ENCODE measurements at places on chromosomes 16 and 17.

DNA sequence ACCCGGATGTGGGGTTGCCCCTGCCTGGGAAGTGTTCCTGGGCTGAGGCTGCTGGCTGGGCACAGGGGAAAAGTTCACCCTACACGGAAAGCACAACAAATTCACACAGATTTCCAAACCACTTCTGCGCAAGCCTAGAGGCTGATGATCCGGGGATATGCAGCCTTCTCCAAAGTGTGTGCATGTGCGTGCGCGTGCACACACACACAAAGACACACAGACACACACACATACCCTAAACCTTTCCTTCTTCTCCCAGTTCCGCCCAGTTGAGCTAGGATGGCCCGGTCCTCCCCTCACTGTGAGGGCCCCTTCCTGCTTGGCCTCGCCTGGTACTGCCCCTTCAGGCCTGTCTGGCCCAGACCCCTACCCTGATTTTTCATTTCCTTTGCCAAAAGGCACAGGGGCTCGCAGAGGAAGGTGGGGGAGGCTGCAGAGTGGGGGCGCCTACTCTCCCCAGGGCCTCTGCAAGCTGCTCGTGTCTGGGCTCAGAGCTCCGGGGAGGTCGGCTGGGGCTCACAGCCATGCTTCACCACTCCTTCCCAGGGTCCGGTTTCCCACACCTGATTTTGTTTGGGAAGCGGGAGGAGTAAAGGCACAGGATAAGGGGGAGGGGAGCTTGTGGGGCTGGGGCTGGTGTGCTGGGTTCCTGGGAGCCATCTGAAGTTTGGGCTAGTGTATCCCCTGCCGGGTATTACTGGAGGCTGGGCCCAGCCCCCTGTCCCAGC, 144.7 kb downstream of the ENGASE start:
- no peak for DNase-seq

DNA sequence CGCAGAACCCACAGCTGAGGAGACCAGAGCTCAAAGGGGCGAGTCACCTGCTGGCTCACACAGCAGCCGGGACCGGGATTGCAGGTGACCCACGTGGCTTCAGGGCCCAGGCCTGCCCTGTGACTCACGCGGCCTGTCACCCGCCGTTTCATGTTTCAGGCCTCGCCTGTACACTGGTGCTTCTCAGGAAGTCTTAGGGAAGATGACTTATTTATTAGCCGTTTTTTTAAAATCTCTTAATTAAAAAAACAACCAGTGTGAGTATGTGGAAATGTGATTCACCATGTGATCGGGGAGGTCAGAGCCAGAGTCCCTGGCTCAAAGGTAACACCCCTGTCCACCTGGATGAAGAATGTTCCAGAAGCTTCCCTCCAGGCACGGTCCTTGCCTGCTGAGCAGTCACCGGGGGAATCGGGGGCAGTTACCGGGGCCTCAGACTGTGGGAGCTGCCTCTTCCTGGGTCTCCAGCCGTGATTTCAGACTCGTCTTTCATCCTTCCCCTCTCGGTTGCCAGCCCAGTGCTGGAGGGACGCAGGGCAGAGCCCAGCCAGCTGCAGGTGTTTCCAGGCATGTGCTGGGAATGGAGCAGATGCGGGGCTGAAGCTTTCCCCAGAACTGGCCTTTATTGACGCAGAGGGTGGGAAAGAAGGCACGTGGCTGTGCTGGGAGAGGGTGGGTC, 49.3 kb downstream of the CMIP start:
- DNase-seq = peak; percentile 20

DNA sequence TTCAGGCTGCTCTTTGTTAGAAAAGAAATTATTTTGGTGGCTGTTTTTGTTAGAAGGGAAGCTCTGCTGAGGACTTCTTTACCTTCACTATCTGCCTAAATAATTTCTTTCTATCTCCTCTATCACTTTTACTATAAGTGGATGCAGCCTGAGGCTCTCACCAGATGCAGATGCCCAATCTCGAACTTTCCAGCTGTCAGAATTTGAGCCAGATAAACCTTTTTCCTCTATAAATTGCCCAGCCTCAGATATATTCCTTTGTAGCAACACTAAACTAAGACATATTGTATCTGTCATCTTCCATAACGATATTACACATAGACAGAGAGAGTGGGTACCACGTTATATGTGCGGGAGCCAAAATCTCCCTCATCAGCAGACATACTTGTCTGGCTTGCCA, 15.7 kb upstream of the CDH8 start:
- no peak for DNase-seq

DNA sequence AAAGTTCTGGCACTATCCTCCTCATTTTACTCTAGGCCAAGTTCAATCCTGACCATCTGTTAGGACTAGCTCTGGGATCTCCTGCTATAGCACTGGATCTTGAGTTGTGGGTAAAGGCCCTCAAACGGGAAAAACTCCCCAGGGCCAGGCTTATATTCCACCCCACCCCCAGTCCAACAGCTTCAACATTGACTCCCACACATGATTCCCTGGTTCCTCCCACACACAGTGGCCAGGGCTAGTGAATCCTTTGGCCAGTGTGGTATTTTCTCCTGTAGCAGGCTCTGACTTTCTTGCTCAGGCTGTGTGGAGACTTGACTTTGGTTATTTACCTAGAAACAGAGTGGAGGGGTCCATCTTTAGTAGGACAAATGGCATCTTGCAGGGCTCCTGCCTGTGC, 10.3 kb upstream of the AKAP10 start:
- DNase-seq = no peak

DNA sequence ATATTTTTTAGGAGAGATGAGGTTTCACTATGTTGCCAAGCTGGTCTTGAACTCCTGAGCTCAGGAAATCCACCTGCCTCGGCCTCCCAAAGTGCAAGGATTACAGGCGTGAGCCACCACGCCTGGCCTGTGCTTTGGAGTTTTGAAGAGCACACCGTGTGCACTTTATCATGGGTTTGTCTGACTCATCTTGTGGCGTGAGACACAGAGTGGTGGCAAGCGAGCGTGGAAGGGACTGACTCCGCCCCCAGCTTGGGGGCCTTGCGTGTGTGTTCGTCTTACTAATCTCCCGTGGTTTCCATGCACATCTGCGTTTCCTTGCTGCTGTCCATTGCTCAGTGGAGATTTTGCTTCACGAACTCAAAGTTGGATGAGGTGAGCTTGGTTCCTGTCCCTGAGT, 22.9 kb downstream of the CRAMP1 start:
- no peak for DNase-seq

- no peak for DNase-seq
Observed at GRCh38 chr17:34255381-34255732, 272 bp downstream of the CCL2 start.

DNA sequence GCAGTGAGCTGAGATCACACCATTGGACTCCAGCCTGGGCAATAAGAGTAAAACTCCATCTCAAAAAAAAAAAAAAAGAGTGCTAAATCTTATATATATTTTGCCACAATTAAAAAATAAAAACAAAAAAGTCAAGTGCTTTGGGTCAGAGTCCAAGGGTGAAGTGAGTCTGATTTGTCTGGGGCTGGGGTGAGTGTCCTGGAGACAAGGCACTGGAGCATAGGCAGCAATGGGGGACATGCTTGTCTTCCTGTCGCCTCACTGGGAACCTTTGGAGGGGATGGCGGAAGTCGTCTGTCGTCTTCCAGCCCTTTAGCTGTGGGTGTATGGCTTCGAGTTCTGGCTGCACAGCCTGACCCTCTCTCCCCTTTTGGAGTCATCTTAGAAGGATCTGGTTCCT, 167.1 kb downstream of the NTN1 start:
- DNase-seq = no peak

DNA sequence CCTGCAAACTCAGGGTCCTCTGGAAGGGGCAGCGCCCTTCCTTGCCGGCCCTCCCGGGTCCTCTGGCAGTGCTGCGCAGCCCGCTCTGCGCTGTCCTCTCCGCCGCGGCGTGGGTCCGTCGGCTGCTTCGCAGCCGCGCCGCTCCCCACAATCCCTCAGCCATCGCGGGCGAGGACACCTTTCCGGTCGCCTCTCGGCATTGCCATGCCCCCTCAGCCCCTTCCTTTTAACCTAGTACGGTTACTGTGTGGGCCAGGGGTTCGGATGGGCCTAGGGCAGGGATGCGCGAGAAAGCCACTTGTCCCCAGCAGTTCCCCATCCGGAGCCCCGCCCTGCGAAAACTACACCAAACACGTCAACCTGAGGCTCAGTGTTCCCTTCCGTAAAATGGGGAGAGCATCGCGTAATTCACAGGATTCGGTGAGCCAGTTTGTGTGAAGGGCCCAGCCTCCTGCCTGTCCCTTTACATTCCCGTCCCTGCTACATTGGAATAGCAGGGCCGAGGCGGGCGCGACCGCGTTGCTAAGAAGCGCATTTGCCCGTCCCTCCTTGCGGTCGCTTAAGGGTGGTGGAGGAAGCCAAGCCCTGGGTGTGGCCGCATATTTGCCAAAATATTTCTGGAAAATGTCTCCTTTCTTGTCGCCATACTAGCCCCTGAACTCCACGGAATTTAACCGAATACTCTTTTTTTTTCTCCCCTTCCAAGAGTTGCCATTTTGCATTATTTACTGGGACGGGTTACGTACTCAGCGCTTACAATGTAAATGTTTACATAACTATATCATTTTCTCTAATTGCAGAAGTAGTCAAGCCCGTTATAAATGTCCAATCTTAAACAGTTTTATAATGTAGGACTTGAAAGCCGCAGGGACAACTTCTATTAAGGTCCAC, 13.2 kb downstream of the COPZ2 start:
- DNase-seq = peak; percentile 31

GRCh38 chr17:51395621-51396020, 135.3 kb downstream of the UTP18 start:
- no peak for DNase-seq

DNA sequence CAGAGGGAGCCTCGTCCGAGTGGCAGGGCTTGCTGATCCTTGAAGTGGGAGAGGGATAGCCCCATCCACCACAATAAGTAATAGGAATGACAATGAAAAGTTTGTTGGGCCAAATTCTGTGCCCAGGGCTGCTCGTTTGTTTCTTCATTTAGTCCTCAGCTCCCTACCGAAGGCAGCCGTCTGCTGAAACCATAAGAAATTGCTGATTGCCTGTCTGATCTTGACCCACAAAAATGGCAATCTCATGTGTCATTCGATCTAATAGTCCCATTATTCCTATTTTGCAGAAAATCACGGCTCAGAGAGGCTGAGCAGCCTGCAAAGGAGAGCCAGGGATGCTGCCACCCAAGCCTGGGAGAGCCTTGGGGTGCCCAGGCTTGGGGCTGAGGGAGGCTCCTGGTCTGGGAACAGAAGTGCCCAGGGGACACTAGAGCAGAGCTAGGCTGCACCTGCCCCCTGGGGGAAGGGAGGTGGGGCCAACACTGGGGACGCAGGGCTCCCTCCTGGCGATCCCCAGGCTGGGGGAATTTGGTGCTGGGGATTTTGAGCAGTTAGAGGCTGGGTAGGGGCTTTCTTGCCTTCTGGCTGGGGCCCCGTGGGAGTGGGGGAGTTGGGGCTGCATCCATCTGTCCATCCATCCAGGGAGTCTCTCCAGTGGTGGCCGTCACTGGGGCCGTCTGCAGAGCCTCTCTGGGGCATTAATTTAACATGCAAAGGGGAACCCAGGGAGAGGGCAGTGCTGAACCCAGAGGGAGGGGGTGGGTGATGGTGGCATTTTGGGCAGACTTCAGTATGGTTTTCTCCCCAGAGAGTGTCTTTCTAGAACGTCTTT, 53.5 kb downstream of the SOCS1 start:
- no peak for DNase-seq

DNA sequence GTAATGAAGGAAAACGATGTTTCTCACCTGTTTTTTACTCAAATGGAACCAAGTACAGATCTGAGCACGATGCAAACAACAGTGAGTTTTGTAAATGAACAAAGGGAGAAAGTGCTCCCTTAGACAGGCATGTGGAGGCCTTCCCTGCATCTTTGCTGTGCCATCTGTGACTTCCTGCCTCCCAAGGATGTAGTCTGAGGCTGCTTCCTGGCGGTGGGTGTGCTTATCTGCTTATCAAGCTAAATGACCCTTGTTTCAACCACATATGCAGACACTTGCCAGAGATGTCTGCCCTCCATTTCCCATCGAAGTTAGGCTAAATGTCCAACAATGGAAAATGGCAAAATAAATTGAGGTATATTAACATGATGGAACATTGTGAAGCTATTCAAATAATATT, 34.6 kb downstream of the RGS9 start:
- DNase-seq = no peak

- DNase-seq = peak; percentile 70
Observed at GRCh38 chr16:67013823-67014633, 14.9 kb upstream of the CBFB start.

DNA sequence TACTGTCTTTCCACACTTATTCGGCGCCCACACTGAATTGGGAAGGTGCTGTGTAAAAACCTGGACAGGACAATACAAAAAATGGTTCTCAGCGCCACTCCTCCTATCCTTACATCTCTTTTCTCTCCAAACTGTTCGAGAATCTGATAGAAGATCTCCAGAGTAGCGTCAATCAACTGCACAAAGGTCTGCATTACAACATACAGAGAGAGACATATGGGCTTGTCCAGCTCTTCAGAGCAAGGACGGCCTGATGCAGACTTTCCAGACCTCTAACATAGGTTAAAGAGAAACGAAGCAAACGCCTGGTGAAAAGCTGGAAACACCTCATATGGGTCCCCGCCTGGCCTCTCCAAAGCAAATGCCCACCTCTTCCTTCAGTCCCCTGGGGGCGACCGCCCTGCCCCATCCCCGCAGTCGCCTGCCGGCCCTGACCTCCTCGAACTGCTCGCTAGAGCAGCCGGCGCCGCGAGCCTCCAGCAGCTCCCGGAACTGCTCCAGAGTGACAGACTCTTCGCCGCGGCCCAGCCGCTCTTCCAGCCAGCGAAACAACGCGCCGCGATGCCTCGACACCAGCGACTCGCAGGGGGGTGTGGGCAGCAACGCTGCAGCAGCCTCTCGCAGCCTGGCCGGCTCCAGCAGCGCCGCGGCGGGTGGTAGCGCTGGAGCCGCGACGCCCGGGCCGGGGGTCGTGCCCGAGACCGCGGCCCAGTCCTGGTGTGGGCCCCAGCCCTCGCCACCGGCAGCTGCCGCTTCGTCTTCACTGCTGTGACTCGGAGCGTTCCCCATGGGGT, 526 bp downstream of the ZZEF1 start:
- DNase-seq = peak; percentile 33

- no peak for DNase-seq
Observed at GRCh38 chr16:22035153-22035552, 27.2 kb downstream of the MOSMO start.

GRCh38 chr16:12575288-12575687, 228.4 kb downstream of the CPPED1 start:
- no peak for DNase-seq

DNA sequence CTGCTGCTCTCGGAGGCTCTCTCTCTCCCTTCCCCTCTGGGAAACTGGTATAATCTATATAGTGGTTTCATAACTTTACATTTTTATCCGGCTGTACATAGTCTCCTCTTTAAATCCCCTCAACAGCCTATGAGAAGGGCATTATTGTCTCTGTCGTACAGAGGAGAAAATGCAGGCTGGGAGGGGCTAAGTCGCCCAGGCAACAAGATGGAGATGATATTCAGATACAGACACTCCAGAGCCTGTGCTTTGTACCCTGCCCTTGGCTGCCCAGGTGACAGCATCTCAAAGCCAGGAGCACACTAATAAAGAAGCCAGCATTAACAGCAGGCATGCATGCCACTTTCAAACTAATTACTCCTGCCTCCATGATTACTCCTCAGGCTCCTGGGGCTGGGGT, 4.7 kb upstream of the EIF1 start:
- no peak for DNase-seq

All from activated naive CD4-positive, alpha-beta T cell treated with anti-CD3 and anti-CD28 coated beads, Interleukin-2, amount 50 U/mL, for 16 hours (primary cell).